Osteocyte (in vitro differentiated cells): ENCODE measurements at places on chromosomes 3 and 15. TPM values are rescaled to one million over a fixed set of nuclear protein-coding genes. Genes with fewer than 3 reads are reported as not detected.
A peak's percentile ranks its signal among the peaks of the same experiment; 100 is the strongest.

TUSC7 gene
- not detected in 2 replicates for total RNA-seq

GRCh38 chr3:73624017-73624820, 522 bp downstream of the PDZRN3 start:
- H3K27ac ChIP-seq, result peak overlapping the region; percentile 73
- H3K4me1 ChIP-seq, result peaks cover 53% of the 10 kb centered on the region
- peaks cover 1% of the 10 kb centered on the region for H3K36me3 ChIP-seq
- H3K4me3 ChIP-seq, result peak overlapping the region; percentile 87

NRROS gene
- total RNA-seq, result 0.13 and 0.24 TPM in 2 replicates

CAMK2N2 gene
- 1.8 and 2.0 TPM in 2 replicates for total RNA-seq

DNA sequence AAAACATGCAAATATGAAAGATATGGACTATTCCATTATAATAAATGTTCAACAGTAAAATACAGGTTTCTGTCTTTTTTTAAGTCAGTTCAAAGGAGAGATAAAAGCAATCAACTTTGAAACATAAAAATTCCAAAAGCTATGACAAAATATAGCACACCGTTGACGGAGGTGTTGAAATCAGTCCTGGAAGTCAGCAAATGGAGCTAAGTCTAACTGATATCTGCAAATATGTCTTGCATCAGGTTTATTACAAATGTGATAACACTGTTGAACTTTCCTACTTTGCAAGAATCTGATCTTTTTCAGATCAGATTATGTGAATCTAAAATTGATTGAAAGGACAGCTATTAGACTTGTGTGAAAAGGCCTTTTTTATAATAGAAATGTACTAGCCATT, 300.7 kb downstream of the SHOX2 start:
- H3K27ac ChIP-seq, result no peak overlapping the region
- DNase-seq, result no peak
- H3K36me3 ChIP-seq, result no peaks in the 10 kb centered on the region
- H3K4me1 ChIP-seq, result no peaks in the 10 kb centered on the region
- H3K27me3 ChIP-seq, result peaks cover 50% of the 10 kb centered on the region

DMXL2 gene
- total RNA-seq, result 27.4 and 29.5 TPM in 2 replicates

P2RY12 gene
- not detected in 2 replicates for total RNA-seq

DNA sequence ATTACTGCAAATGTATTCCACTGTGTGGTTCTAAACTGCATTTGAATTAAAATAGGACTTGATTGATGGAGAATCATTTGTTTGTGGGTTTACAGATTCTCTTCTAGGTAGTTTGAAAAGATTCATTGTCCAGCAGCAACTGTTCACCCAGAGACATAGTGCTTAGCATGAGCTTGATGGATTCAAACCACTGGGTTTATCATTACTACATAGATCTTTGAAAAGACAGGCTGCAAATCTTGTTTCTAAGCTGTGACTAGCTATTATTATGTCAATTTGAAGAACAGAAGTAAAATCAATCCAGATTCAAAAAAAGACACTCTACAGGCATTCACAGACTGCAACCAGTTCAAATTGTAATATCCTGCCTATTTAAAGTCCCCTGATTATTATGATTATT, 49.8 kb downstream of the MBNL1 start:
- peaks cover 15% of the 10 kb centered on the region for H3K36me3 ChIP-seq

DNA sequence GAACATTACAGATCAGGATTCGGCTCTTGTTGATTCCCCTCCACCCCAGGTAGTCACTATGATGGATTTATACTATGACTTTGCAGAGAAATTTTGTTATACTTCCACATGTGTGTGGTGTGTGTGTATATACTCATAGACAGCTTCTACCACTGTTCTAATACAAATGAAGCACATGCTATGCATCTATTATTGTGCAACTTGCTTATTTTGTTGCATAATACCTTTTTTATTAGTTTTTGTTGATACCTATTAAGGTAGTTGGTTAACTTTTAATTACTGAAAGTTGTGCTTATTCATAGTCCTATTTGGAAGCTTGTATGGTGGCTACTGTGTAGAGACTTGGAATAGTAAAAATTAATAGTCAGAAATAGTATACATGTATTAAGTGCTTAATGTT, 140.6 kb downstream of the CACNA2D3 start:
- no peak overlapping the region for H3K4me3 ChIP-seq
- H3K4me1 ChIP-seq, result no peaks in the 10 kb centered on the region
- no peak overlapping the region for H3K27ac ChIP-seq
- no peaks in the 10 kb centered on the region for H3K27me3 ChIP-seq
- DNase-seq, result no peak
- no peaks in the 10 kb centered on the region for H3K36me3 ChIP-seq

DNA sequence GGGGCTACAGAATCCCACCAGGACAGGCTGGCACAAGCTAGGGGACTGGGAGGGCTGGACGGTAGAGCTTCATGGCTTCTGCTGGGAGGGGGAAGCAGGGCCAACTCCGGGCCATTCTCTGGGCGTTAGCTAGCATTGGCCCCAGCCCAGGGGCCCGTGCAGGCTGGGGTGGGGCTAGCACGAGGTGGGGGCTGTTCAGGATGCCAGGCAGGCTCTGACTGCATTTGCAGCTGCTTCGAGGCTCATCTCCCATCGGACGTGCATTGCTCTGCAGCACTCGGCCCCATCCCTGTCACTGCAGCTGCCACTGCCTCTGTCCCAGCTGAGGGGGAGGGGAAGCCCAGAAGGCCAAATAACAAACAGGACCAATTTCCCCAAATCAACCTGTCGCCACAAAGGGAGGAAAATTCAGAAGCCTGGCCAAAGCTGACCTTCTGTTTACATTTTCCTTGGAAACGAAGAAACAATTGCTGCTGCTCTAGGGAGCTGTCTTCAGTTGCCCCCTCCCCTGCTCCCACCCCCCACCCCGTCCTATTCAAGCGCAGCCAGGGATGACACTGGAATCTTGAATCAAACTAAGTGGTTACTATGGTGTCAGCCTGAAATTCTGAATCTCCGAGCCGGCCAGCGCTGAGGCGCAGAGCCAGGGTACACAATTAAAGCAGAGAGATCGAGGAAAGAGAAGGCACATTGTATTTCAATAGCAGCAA, 138.8 kb upstream of the PRR20G start:
- no peaks in the 10 kb centered on the region for H3K36me3 ChIP-seq
- no peaks in the 10 kb centered on the region for H3K4me1 ChIP-seq
- H3K27me3 ChIP-seq, result peaks cover 62% of the 10 kb centered on the region
- H3K27ac ChIP-seq, result no peak overlapping the region
- no peak overlapping the region for H3K4me3 ChIP-seq

GRCh38 chr15:101237251-101237650, 14.6 kb downstream of the CHSY1 start:
- H3K4me3 ChIP-seq, result no peak overlapping the region
- peaks cover 20% of the 10 kb centered on the region for H3K4me1 ChIP-seq
- DNase-seq, result no peak
- no peak overlapping the region for H3K27ac ChIP-seq
- H3K27me3 ChIP-seq, result no peaks in the 10 kb centered on the region
- H3K36me3 ChIP-seq, result peaks cover 16% of the 10 kb centered on the region

DNA sequence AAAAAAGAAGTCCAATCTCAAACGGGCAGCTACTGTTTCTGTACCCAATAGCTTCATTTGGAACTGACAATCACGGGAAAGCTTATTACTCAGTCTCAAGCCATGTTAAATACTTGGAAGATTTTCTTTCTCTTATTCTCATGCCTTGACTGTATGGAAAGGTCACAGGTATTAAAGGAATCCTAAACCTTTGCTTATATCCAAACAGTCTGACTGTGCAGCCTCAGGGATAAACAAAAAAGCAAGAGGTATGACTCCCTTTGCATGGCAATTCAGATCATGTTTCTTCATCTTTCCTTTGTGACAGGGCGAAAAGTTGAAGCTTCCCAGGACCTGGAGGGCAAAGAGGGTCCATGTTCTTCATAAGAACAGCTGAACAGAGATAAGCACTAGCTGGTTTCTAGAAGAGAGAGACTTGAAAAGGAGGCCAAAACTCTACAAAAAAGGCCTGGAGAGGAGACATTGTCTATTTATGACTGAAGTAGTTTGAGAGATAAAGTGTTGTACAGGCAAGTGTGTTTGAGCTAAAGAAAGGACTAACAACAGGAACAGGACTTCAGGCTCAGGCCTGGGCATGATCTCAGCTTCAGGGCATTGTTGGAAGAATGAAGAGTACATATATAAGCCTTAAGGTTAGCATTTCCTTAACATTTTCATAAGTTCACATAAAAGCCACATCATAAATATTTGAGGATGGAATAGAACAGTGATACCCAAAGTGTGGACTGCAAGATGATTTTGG, 231.0 kb upstream of the THRB start:
- no peak overlapping the region for H3K4me3 ChIP-seq
- no peaks in the 10 kb centered on the region for H3K4me1 ChIP-seq
- no peak overlapping the region for H3K27ac ChIP-seq
- H3K27me3 ChIP-seq, result peaks cover 4% of the 10 kb centered on the region

- peaks cover 7% of the 10 kb centered on the region for H3K4me1 ChIP-seq
- no peak overlapping the region for H3K4me3 ChIP-seq
- no peaks in the 10 kb centered on the region for H3K27me3 ChIP-seq
- no peak for DNase-seq
- no peaks in the 10 kb centered on the region for H3K36me3 ChIP-seq
Measured at GRCh38 chr15:35496585-35496984, 49.4 kb downstream of the DPH6 start.
